ENCODE measurements at places on chromosomes 12 and 14. TPM values are rescaled to one million over a fixed set of nuclear protein-coding genes. Genes with fewer than 3 reads are reported as not detected.

DNA sequence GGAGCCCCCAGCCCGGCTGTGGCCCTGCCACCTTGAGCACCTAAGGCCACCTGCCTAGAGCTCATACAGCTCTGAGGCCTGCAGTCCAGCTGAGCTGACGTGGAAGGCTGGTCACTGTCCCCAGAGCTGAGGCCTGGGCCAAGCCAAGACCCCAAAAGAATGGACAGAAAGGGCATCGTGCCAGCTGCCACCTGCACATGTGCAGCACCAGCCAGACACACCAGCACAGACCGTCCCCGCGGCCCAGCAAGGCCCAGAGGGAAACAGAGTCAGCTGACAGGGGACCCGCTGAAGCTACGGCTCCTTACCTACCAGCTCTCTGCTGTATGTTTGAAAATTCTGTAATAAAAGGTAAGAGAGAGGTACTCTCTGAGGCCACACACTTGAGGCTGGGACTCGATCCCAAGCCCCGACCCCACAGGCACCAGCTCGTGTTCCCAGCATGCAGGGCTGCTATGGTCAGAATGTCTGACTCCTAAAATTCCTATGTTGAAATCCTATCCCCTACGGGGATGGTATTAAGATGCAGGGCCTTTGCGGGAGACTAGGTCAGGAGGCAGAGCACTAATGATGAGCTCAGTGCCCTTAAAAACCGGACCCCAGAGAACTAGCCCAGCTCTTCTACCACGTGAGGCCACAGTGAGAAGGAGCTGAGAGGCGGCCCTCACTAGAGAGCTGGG is 25.4 kb downstream of the BRF1 start:
- no peak for DNase-seq

DNA sequence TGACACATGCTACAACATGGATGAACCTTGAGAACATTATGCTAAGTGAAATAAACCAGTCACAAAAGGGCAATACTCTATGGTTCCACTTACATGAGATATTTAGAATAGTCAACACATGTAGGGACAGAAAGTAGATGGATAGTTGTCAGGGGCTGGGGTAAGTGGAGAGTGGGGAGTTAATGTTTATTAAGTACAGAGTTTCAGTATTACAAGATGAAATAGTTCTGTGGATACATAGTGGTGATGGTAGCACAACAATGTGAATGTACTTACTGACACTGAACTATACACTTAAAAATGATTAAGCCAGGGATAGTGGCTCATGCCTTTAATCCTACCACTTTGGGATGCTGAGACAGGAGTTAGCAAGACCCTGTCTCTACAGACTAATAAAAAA is 8.7 kb downstream of the NUP107 start:
- no peak for DNase-seq

The ARHGEF25 gene
- 1.9 TPM for total RNA-seq

- peak; percentile 48 for DNase-seq
These were observed 24.3 kb upstream of the RCOR1 start for GRCh38 chr14:102568115-102568614.

DNA sequence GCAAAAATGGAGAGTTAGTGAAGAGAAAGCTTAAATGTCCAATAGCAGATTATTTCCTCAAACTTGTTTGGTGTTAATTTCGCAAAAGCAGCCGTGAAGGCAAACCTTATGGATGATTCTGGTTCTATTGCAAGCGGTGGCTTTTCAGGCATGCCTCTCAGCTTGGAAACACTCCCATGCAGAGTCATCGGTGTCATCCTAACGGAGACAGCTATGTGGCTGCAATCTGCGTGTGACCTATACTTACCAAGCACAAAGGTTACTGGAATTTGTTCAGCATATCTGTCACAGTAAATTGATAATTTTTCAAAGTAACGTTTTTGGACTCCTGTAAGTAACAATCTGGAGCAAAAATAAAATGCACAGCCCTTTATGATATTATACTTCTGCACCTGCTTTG is 5.0 kb downstream of the BEST3 start:
- DNase-seq: no peak

GRCh38 chr14:103400537-103400936 is 15.3 kb downstream of the MARK3 start:
- DNase-seq: no peak

The MUCL1 gene
- not detected for total RNA-seq

All from activated naive CD8-positive, alpha-beta T cell treated with anti-CD3 and anti-CD28 coated beads for 36 hours (primary cell).